ENCODE measurements at places on chromosomes 3 and 15. TPM values are rescaled to one million over a fixed set of nuclear protein-coding genes. Genes with fewer than 3 reads are reported as not detected.

The SERPINI1 gene
- total RNA-seq: 5.8 TPM

The GOLGA8S gene
- 0.07 TPM for total RNA-seq

The GABRG3 gene
- 0.24 TPM for total RNA-seq

DNA sequence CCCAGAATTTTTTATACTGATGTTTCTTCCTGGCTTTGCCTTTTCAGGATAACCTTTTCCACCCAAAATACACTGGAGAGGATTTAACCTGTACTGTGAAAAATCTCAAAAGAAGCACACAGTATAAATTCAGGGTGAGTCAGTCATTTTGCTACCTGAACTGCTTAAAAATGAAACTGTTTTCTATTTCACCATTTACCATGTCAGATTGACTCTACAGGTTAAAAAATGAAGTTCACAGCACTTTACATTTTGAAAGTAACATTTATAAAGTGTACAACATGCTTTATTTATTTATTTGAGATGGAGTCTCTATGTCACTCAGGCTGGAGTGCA is 115.2 kb downstream of the GHSR start:
- no peak for DNase-seq
